ENCODE measurements at places on chromosomes 7 and 10.
A peak's percentile ranks its signal among the peaks of the same experiment; 100 is the strongest.

- DNase-seq: peak; percentile 41
Measured at GRCh38 chr7:140342727-140343514, 55.4 kb downstream of the SLC37A3 start.

DNA sequence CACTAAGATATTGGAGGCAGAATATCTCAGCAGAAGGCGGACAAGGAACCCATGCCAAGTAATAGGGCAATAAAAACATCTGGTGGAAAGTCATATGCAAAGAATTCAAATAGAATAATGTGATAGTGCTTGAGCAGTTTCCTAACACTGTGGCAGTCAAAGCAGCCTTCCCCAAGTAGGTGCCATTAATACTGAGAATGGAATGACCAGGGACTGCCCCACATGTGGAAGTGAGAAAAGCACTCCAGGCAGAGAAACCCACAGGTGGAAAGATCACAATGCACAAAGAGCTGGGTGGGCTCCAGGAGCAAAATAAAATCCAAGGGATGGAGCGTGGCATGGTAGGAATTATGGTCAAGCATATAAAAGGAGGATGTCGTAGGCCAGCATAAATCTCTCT, 64.4 kb upstream of the NME8 start:
- no peak for DNase-seq

- DNase-seq: no peak
Measured at GRCh38 chr10:118800920-118801319, 46.1 kb upstream of the CACUL1 start.

GRCh38 chr7:45171946-45172345, 14.4 kb downstream of the RAMP3 start:
- no peak for DNase-seq

DNA sequence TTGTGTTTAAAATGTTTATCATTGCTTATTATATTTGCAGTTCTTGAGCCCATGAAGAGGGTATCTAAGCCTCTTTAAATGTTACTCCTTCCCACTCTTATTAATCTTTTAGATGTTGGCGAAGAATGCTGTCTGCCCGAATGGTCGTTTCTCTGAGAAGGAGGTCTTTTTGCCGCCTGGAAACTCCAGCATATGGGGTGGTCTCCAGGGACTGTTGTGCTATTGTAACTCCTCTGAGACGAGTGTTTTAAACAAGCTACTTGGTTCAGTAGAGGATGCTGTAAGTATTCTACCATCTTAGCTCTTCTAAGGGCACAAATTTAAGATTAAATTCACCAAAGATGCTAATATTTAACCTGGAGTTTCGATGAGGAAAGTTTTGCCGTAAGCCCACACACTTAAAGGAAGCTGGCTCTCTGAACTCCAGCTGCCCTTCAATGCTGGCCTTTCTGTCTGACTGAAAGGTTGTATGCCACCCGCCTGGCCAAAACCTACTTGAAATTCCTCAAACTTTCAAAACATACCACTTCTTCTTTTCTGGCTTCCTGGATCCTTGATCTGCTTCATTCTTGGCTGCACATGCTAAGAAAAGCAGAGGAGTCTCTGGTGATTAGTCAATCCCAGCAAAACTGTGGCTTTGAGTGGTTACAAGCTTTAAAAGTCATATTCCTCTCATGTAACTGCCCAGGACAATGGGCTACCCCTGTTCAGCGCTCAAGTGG, 74.7 kb downstream of the ABCA13 start:
- no peak for DNase-seq

DNA sequence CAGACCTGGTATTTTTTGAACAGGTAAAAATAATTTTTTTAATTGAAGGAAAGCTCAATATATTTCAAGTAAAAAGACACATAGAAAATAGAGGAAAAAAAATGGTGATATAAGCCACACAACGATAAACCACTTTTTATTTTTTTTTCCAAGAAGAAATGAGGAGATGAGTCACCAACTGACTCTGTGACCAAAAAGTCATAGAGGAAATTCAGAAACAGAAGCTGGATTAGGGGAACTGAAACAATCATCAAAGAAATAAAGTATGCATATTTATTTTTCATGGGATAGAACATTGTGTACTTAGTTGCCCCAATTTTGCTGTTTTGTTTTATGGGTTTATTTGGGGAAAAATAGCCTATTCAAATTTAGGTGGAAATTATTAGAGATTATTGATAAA, 176.8 kb upstream of the AGR3 start:
- no peak for DNase-seq

GRCh38 chr7:46162609-46163008, 241.5 kb upstream of the IGFBP3 start:
- no peak for DNase-seq

DNA sequence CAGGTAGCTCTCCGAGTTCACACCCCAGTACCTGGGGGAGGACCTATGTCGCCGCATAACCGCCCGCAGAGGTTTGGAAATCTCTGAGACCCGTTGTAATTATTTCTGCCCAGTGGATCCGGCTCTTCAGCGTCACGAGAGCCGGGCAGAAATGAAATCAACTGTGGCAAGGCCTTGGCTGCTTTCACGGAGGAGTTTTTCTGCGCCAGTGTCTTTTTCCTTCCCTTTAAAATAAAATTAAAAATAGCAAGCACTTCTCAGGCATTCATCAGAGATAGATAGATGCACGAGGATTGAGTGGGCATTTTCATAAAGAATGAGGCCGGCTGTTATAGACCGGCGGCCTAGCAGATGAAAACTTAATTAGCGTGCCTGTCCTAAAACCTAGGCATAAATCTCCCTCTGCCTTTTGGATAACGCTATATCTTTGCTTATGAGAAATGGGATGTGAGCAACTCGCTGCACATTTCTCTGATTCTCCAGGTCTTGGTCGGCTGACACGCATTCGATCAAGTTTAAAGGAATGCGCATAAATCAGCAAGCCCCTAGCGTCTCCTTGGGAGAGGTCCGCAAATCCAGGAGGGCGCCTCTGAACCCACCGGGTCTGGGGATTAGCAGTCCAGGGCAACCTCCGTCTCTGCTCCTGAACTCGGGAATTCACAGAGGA, 6.4 kb downstream of the HOXA13 start:
- DNase-seq: no peak

- no peak for DNase-seq
Measured at GRCh38 chr7:112167147-112167546, 39.1 kb downstream of the DOCK4 start.

DNA sequence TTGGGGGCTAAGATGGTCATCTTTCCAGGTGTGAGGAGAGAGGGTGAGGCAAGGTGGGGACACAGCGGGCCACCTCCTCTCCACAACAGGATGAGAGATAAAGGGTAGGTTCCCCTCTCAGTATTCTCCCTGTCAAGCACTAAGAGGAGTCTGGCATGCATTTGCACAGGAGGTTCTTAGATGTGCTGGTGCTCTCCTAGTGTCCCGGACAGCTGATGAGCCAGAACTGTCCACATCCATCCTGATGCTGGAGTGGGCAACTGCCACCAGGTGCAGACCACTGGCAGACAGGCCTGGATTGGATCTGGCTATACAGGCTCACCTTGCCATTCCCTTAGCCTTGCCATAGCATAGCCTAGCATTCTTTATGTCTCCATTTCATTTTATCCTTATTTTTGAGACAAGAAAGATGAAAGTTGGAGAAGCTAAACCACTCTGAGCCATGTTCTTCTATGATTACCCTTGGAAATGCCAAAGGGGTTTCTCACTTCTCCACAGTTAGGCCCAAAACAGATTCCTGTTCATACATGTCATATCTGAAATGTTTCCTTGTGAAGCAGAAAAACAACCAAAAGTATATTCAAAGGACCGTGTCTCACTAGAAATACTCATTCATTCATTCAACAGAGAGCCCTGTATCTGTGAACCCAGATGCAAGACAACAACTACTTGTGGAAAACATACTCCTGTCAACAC, 48.8 kb upstream of the ANTXRL start:
- no peak for DNase-seq

DNA sequence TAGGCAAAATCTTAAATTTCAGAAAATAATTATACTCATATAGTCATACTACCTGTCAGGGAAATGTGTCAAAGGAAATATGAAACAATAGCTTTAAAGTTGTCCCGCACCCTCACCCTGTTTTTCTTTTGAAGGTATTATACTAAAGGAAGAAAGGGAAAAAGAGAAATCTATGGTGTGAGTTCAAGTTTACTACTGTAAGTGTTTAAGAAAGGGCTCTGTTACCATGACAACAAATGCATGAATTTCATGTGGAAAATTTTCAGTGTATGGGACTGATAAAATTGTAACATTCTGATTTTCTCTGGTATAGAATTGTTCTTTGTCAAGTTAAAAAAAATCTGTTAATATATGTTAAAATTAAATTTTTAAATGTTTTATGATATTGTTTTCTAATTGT, 229.8 kb downstream of the ADK start:
- no peak for DNase-seq

GRCh38 chr10:20977300-20977699, 80.2 kb upstream of the NEBL start:
- DNase-seq: no peak

GRCh38 chr10:44325157-44325556, 59.7 kb downstream of the CXCL12 start:
- no peak for DNase-seq

DNA sequence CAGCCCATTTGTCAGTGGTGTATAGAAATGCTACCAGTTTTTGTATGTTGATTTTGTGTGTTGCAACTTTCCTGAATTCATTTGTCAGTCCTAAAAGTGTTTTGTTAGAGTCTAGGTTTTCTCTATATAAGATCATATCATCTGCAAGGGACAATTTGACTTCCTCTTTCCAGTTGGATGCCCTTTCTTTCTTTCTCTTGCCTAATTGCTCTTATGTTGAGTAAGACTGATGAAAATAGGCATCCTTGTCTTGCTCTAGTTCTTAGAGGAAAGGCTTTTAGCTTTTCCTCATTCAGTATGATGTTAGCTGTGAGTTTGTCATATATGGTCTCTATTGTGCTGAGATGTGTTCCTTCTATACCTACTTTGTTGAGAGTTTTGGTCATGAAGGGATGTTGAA, 161.7 kb upstream of the TPK1 start:
- no peak for DNase-seq

DNA sequence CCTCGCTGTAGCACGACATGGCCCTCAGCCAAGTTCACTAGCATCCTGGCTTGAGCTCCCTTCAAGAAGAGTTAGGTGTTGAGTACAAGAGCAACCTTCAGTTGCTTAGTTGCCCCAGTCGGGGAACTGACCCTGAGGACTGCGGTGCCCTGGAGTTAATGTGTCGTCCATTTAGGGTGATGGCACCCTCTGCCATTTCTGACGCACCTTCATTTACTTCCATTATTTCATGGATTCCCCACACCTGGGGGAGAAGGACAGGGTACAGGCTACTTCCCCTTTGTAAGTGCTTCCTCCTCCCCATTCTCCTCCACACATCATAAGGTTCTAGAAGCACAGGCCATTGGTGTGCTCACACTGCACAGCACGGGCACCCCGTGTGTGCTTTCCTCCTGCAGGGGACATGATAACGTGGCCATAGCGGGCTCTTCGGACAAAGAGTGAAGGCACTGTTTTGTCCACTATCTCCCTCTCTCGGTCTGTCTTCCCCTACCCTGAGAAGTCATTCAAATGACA, 1.8 kb downstream of the ALOX5 start:
- DNase-seq: no peak

GRCh38 chr10:102948176-102948575, 30.1 kb downstream of the CNNM2 start:
- no peak for DNase-seq

GRCh38 chr7:47602272-47603004, 20.5 kb upstream of the TNS3 start:
- no peak for DNase-seq

- no peak for DNase-seq
Measured at GRCh38 chr10:71893920-71894319, 42.9 kb upstream of the PSAP start.

- DNase-seq: no peak
Measured at GRCh38 chr7:41956705-41957104, 253.8 kb upstream of the INHBA start.

GRCh38 chr7:38889079-38889478, 19.9 kb downstream of the VPS41 start:
- no peak for DNase-seq
